Stimulated activated CD8-positive, alpha-beta memory T cell treated with anti-CD3 and anti-CD28 coated beads, Interleukin-4, amount 100 ng/mL, for 48 hours (primary cell): ENCODE measurements at places on chromosomes 7 and 10.

DNA sequence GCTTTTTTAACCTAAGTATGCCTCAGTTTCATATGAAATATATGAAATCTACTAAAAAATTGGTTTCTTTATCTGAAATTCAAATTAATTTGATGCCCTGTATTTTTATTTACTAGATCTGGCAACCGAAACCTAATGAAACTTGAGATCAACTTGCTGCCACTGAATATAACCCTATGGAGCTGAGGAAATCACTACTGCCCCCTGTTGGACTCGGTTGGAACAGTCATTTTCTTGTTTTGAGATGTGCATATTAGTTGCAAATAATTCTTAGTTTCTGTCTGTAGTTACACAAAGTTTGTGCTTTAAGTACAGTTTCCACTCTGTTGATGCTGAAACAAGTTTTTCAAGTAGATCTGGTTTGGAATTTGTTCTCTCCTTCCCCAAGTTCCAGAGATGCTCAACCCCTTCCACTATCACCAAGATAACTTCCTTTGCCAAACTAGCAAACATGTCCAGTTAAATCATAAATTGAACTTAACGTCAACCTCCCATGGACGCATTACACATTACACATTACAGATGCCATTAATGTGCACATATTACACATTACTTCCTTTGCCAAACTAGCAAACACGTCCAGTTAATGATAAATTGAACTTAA, 22.2 kb upstream of the EXOC4 start:
- peak; percentile 73 for DNase-seq

GRCh38 chr10:78929541-78929940, 139.2 kb upstream of the ZMIZ1 start:
- no peak for DNase-seq

DNA sequence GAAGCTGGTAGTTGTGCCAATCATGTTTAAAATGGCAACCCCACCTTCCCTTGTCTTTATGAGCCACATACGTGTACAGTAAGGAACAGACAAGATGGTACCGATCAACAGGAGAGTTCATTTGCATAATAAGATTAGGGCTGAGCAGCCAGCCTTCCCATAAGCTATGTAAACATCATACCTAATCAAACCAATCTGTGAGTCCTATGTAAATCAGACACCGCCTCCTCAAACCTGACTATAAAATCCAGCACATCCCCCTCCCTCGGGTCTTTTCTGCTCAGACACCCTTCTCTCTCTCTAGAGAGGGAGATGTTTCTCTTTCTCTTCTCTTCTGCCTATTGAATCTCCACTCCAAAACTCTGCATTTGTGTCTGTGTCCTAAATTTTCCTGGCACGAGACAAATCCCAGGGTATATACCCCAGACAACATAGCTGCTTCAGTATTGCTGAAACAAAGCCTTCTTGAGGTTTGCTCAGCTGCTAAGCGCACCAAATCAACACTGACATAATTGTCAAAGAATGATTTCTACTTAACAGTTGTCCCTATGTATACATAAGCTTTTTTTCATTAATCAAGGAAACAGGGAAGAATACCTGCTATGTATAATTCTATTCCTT, 279.2 kb downstream of the THSD7A start:
- DNase-seq: no peak

DNA sequence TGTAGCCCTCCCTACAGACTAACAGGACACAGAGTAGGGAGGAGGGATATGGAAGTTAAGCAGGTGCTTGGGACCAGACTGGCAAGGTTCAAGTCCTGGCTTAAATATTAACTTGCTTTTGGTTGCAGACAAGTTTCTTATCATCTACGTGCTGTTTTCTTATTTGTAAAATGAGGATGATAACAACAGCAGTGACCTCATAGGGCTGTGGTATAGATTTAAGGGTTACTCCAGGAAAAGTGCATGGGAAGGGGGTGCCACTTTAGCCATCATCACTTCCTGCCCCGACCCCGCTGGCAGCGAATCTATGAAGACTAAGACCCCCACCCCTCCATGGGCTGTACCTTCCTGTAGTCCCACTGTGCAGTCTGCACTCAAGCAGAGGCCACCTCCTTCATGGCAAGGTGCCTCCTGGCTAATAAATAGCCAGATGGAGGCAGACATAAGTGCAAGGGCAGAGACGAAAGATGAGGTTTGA, 250.2 kb downstream of the COBL start:
- no peak for DNase-seq

DNA sequence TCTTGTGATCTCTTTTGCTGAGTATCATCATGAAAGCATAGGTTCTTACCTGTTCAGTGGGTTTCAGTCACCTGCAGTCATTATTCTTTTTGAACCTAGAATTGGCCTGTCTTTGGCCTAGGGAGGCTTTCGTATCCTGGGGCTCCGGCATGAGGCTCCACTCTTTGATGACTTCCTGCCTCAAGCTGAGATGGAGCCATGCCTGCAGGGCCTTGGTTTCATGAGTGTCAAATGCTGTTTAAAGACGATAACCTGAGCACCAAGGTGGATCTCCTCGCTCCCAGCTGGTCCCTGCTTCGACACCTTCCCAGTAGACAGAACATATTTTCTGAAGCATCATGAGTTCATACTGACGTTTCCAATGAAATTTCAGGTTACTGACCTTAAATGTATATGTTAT, 597.8 kb upstream of the FOXK1 start:
- DNase-seq: no peak

DNA sequence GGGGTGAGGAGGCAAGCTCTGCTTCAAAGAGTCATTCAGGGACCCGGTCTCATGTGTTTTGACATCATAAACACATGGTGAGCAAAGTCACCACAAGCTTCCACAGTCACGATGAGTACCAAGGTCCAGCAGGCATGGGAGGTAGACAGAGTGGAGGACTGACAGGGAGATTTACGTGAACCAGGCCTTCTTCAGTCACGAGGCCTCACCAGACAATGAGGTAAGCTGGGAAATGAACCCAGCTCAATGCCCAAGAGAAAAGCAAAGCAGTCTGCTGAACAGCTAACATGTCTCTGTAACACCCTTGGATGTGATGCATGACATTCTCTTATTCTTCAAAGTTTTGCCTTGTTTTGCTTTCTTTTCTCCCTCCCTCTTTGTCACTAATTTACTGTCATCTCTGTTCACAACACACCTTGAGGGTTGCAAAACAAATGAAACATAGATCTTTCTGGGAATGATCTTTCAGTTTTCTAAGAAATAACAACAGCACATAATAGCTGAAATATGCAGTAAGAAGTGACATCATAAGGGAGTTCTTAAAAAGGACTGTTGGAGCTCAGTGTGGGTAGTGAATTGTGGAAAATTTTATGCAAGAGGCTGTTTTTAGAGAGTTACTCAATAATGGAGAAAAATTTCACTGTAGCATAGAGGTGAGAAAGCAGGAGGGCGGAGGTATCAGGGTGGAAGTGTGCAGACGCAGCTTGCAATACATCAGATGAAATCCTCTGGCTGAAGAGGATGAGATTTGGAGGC, 9.0 kb downstream of the PPP1R17 start:
- no peak for DNase-seq

GRCh38 chr7:69956541-69956940, 358.3 kb downstream of the AUTS2 start:
- DNase-seq: no peak

DNA sequence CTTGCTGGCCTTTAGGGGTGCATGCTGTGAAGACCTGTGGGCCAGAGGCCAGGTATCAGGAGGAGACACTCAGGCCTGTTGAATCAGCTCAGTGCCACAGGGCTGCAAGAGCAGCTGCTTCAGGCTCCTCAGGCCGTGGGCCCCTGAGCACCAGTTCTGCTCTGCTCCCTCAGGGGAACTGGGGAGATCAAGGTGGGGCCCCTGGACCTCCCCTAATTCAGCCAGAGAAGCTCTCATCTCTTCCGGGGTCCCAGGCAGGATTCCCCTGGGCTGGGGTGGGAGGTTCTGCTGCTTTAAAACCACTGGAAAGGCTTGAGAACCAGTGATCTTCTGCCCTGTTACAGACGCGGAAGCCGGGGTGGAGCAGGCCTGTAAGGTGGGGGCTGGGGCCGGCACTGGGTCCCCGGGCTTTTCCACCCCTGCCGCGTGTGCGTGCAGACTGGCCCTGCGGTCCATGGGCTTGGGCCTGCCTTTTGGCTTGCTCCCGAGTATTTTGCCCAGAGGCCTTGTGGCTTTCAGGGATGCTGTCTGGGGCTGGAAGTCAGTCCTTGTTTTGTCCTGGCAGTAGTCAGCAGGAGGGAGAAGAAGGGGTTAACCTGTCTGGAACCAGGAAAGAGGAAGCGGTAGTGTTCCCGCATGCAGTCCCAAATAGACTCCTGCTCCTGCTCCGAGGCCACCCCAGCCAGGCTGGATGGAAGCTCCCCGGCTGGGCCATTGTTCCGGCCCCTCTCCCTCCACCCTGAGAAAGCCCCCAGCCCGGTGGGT, 74.3 kb downstream of the LHPP start:
- DNase-seq: no peak

DNA sequence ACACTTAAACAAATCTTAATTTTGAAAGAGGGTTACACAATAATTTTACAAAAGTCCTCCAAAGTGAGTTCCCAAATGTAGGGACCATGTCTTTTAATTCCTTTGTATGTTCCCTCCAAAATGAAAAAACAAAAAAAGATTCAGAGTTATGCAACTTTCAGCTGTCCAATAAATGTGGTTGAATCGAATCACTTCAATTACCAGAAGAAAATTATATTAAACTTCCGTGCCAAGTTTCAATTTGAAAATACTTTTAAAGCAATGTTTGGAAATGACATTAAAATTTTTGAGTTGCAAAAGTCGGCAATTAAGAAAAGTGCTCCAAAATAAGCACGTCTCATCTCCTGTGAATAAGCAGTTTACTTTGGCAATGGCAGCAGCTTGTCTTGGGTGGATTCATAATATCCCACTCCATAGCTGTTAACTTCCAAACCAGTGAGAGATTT, 60.3 kb upstream of the C1GALT1 start:
- DNase-seq: no peak

DNA sequence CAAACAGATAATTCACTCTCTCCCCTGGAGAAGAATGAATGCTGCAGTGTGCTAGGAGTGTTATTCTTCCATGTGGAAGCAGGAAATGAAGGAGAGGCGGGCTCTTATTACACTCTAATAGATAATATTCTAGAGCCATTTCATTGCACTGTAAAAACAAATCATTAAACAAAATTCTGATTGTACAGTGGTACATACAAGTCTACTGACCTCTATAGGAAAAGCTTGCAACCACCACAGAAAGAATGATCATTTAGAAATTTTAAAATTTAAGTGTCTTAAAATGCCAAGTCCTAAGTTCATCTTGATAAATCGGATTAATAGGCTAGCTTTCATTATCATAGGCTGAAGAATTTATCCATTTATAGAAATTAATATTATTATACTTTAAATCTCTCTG, 960.3 kb upstream of the LRRN3 start:
- DNase-seq: no peak

DNA sequence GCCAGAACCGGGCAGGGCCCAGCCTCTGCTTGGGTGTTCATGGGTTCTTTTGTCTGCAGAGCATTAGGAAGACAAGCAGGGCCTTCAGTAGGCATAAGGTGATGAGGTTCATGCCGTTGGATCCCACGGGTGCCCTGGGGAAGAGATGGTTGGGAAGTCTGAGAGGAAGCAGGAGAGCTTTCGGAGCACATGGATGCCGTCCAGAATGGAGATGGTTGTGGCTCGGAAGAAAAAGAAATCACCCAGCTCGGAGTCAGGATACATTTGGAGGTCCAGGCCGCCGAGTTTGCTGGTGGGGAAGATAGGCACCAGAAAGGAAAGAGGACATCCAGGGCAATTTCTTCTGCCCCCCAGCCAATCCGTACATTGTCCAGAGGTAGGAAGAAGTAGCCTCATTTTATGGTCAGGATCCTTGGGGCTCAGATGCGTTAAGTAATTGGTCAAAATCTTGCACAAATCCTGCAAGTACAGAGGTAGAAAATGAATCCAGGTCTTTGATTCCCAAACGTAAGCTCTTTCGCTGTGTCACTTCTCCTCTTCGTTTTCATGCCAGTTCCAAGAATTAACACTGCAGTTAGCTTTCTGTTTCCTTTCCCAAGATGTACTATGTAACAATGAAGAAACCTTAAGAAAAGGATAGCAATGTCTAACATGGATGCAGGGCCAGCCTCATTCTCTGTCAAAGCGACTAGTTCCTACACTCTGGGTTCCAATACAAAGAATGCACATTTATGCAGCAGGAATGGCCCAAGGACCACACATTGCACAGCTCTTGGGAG, 147.8 kb upstream of the KLF6 start:
- no peak for DNase-seq

GRCh38 chr7:100465702-100466311, 1.7 kb upstream of the SPACDR start:
- no peak for DNase-seq

GRCh38 chr7:27747589-27748368, 7.8 kb downstream of the TAX1BP1 start:
- DNase-seq: no peak

- no peak for DNase-seq
These were observed 4.5 kb upstream of the TFPI2 start for GRCh38 chr7:93894966-93895640.

- DNase-seq: no peak
These were observed 82.8 kb downstream of the PPP1R3C start for GRCh38 chr10:91550021-91550420.

- DNase-seq: peak; percentile 90
These were observed 22.8 kb downstream of the RGR start for GRCh38 chr10:84267503-84268126.

- peak; percentile 71 for DNase-seq
These were observed 6.3 kb downstream of the IFT22 start for GRCh38 chr7:101315336-101315735.

DNA sequence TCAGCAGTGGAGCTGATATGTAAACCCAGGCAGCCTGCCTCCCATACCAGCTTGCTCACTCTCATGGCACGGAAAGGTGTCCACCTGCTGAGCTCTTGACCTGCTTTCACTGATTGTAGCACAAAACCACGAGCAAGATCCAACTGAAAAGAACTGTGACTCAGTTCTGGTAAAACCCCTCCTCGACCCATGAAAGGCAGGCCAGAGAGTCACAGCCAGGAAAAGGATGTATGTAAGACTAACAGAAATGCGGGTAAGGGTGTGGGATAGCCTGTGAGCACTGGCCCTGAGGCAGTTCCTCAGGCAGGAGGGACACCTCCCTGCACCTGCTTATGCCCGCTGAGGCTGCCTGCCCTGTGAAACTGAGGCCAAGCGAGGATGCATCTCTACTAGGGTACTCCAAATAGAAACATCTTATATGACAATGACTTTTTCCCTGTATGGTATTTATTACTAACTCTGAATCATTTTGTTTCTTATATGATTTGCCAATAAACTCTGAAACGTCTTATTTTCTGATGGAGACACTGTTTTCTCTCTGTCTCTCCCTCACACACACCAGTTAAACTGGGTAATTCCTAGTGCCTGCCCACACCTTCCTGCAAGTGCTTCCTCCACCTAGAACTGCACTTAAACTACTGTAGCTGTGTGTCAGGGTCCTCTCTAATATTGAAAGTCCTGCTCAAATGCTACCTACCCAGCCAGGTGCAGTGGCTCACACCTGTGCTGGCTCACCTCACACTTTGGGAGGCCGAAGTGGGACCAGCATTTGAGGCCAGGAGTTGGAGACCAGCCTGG, 73.3 kb upstream of the GHITM start:
- no peak for DNase-seq

GRCh38 chr10:57579926-57580325, 687.8 kb downstream of the IPMK start:
- no peak for DNase-seq
